HS-27A (cell line): ENCODE measurements at places on chromosomes 2 and 18.

DNA sequence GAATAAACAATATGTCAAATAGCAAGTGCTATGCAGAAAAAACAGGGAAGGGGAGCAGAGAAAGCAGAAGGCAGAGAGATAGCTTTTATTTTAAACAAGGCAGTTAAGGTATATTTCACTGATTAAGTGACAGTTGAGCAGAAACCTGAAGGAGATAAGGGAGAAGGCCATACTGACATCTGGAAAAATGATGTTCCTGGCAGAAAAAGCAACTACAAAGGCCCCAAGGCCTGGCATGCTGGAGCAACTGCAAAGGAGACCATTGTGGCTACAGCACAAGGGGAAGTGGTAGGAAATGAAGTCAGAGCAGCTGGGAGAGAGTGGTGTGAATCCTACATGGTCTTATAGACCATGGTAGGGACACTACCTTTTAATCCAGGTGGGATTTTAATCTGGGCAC is 8.9 kb upstream of the PCBP1 start:
- DNase-seq = no peak

DNA sequence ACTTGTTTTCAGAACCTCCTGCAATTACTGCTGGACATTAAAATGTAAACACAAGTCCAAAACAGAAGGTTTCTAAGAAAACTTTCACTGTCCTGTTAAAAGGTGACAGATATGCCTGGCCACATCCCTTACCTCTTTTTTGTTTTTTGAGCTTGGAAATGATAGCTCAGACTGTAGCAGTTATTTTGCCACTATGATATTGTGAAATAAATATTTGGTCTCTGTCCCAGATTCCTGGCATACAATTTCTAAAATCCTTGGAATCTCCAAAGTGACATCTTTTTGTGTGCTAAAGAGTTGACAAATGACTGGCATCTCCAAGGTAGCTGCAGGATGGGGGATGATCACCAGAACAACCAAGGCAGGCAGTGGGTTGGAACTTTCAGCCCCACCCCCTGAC is 16.8 kb downstream of the TPGS2 start:
- no peak for DNase-seq

DNA sequence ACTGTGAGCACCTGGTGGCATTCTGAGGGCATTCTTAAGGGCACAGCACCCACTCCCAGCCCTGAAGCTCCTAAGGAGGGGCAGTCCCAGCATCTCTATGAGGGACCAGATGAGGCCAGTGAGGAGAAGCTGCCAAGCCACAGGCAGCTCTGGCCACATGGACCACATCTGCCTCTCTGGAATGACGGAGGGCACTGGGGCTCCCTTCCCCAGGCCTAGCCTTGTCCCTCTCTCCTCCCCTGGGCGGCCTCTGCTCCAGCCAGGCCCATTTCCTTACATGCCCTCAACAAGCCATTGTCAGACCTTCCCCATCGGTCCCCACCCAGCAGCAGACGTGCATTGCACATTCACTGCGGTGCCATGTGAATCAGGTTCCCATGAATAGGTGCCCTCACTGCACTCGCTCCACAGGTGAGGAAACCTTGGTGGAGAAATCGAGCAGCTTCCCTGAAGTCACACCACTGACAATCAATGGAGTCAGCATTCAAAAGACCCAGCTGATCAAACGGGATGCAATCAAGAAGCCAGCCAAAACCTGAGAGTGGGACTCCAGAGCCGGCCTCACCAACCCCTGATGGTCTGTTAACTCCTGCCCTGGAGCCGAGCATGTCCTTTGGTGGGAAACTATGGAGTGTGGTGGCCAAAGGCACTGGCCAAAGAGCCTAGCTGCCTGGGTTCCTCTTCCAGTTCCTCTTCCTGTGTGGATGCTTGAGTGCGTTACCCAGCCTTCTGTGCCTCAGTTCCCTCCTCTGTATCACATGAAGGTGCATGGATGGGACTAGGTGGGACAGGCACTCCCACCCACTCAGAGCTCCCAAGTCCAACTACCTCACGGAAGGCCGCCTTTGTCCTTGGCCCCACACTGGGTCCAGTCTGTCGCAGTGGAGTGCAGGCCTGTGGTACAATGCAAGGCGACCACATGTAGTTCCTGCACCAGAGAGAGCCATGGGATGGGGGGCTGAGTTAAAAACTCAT is 147.3 kb downstream of the ZFP36L2 start:
- DNase-seq = no peak

DNA sequence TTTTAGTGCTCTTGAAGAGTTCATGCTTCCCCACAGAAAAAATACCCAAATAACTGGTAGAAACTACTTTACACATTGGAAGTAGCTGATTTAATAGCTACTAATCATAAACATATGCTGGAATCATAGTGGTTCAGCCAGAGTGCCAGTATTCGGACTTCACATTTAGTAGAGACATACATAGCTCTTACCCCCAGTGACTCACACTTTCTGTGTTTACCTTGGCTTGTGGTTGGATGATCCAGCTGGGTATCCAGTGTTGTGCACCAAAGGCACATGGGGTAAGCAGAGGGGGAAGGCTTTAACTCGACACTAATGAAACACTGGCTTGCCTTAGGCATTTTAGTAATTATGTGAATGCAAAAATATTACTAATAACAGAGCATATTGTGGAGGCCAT is 18.1 kb downstream of the ARHGAP28 start:
- DNase-seq = peak; percentile 92

- DNase-seq = no peak
Measured at GRCh38 chr2:37367984-37368383, 23.6 kb downstream of the QPCT start.
